ENCODE measurements at places on chromosomes 7 and 10.

- no peak for DNase-seq
These were observed 2.1 kb downstream of the CASP2 start for GRCh38 chr7:143290293-143290692.

- no peak for DNase-seq
These were observed 147.5 kb upstream of the RSU1 start for GRCh38 chr10:16964576-16965343.

- DNase-seq: no peak
These were observed 13.5 kb upstream of the FZD1 start for GRCh38 chr7:91250706-91251105.

DNA sequence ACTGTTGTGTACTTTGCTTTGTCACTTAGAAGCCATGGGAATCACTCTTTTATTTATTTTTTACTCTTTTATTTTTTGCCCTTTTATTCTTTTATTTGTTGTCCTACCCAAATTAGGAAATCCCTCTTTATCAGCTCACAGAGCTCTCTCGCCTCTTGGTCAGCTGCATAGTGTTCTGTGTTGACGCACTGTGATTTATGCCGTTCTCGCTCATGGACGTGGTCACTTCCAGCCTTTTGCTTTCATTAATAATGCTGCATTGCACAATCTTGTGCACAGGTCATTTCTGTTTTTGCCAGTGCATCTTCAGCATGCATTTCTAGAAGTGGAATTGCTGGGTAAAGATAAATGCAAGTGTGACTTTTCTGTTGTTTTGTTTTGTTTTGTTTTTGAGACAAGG lies 42.3 kb downstream of the FBH1 start:
- DNase-seq: no peak

DNA sequence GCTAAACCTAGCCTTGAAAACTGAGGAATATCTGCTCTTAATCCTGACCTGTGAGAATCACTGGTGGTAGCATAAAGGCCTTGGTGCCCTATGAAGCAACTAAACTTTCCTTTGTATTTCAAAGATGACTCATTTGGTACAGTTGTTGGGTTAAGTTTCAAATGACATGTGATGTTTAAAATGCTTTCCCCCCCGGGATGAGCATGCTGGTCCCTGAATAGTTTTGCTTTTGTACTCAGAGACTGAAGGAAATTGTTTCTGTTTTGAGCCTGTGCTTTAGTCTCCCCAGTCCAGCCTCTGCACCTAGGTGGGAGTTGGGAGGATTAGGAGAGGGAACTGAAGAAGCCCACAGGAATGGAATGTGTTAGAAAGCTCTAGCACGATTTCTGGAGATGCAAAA lies 258.9 kb upstream of the NPY start:
- no peak for DNase-seq

DNA sequence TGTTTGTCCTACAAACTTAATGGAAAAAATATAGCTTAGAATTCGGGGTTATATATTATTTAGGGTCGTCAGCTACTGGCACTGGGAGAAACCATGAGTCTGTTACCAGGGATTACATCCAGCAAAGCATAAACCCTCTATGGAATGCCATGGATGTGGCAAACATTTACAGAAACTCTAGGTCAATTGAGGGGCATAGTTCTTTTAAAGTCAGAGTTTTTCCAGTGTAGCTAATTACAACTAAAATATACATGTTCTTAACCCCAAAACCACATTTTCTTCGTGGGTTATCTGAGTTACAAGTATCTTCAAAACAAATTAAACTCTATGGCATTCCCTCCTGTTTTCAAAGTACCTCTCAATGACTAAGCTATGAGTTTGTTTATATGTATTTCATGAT lies 99.3 kb upstream of the THSD7A start:
- DNase-seq: no peak

- DNase-seq: no peak
These were observed 3.3 kb downstream of the PLXDC2 start for GRCh38 chr10:19819419-19820033.

GRCh38 chr7:102841290-102841689 lies 71.5 kb upstream of the LRRC17 start:
- DNase-seq: no peak

- DNase-seq: no peak
These were observed 45.4 kb upstream of the PRKCQ start for GRCh38 chr10:6625428-6625827.

- DNase-seq: no peak
These were observed 344.1 kb upstream of the PRKCQ start for GRCh38 chr10:6924166-6924565.

DNA sequence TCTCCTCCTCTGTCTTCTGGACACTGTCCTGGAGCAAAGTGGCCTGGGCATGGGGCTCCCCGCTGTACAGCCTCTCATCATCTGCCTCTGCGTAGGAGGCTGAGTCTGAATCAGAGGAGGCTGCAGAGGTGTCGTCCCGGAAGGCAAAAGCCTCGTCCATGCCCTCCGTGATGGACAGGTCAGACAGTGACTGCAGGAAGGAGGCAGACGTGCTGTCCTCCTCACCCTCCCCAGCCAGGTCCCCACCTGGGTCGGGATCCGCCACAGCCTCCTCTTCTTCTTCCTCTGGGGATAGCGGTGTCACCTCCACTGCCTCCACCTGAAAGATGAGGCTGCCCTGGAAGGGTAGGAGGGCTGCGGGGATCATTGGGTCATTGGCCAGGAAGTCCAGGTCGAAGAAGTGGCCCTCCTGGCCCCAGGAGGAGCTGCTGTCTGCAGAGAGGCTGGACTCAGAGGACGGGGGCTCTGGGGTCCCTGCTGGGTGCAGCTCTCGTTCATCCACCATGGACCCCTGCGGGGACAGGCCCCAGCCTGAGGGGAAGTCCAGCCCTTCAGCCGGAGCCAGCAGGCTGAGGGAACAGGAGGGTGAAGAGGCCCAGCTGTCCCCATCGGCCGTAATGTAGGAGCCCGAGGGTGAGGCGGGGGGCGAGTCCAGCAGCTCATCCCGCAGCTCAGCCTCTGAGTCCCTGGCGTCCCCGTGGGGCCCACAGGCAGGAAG lies 3.7 kb downstream of the NACAD start:
- no peak for DNase-seq

DNA sequence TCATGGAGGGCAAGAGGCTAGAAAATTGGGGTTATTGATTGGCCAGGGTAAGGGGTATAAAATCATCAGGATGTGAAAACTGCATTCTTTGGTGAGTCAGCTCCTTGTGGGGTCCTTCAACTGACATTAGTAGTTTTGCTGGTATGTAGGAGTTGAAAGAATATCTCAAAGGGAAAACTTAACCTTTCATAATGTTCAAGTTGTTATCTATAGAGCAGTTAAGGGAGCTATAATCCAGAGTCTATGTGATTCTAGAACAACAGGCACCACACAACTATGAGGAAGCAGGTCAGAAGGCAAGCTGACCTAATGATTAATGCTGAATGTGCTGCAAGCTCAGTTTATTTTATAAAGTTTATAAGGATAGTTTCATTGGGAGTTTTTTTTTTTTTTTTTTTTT lies 13.7 kb downstream of the PRPS1L1 start:
- no peak for DNase-seq

DNA sequence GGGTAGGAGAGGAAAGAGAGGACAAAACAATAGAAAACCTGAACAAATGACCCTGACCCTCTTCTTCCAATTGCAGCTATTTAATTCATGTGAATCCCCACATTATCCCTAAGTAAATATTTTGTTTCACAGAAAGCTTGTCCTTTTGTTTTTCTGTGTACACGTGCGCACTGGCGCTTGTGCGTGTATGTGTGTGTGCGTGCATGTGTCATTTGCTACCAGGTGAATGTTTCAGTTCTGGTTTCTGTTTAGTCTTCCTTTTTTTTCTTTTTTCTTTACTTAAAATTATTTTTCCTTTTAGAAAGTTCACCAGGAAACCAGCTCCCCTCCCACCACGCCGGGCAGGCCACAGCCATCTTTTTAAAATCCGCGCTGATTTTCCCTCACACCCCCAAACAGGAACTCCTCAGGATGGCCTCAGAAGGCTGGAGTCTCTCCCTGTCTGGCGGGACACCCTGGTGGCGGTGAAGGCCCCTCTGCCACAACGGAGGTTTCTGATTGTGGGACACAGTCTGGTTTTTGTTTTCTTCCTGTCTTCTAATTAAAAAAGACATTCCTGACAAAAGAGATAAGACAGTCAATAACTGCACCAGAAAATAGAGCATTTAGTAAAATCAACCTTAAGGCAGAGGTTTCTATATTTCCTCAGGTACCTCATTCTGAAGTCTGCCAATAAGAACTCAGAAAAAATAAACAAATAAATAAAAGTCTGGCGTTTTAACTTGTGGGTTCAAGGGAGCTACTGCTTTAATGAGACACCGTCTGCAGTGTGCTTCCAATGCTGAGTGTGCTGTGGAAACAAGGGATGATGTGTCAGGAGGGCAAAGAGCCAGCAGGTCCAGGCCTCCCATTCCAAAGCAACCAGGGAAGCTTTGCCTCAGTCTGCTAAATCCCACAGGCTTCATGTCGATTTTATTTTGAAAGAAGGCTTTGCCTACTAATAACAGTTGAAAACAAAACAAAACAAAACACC lies 17.4 kb downstream of the IRF5 start:
- DNase-seq: no peak

DNA sequence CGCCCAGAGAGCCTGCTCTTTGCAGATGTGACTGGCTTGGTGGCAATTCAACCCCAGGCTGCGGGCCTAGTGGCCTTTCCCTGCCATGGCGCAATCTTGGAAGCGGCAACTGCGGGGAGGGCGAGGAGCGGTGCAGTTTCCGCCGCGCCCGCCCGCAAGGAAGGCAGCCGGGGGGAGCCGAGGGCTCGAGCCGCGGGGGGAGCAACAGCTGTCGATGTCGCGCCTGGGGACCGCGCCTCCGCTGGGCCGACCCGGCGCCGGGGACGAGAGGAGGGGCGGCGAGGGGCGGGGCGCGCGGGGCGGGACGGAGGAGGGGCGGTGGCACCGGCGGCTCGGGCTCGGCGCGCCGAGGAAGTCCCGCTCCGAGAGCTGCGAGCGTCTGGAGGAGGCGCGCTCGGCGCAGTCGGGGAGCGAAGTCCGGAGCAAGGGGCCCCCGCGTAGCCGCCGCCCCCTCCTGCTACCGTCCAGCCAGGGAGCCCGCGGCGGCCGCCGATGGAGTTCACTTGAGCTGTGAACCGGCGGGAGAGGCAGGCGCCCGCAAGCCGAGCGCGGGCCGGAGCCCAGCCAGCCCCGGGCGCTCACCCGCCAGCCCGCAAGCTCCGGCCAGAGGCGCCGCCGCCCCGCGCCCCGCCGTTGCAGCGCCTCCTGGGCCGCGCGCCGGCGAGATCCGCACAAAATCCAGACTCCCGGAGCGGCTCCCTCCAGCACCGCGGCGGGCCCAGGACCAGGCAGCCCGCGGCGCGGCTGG lies 438.1 kb upstream of the GALNT17 start:
- peak; percentile 35 for DNase-seq

GRCh38 chr10:7412237-7412927 lies 1.5 kb upstream of the SFMBT2 start:
- DNase-seq: peak; percentile 39

DNA sequence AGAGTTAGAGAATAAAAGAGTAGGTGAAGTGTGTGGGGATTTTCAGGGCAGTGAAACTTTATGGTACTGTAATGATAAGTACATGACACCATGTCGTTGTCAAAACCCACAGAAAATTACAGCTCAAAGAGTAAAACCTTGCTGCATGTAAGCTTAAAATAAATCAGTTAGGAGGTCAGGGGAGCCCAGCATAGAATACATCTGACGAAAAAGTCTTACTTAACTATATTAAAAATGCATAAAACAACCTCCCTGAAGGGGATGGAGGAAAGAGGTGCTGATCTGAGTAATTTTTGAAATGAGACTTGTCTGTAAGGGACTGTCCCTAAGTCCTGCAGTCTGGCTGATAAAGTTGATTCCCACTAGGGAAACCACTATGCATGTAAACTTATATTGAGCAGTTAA lies 49.8 kb upstream of the AKR1E2 start:
- no peak for DNase-seq

DNA sequence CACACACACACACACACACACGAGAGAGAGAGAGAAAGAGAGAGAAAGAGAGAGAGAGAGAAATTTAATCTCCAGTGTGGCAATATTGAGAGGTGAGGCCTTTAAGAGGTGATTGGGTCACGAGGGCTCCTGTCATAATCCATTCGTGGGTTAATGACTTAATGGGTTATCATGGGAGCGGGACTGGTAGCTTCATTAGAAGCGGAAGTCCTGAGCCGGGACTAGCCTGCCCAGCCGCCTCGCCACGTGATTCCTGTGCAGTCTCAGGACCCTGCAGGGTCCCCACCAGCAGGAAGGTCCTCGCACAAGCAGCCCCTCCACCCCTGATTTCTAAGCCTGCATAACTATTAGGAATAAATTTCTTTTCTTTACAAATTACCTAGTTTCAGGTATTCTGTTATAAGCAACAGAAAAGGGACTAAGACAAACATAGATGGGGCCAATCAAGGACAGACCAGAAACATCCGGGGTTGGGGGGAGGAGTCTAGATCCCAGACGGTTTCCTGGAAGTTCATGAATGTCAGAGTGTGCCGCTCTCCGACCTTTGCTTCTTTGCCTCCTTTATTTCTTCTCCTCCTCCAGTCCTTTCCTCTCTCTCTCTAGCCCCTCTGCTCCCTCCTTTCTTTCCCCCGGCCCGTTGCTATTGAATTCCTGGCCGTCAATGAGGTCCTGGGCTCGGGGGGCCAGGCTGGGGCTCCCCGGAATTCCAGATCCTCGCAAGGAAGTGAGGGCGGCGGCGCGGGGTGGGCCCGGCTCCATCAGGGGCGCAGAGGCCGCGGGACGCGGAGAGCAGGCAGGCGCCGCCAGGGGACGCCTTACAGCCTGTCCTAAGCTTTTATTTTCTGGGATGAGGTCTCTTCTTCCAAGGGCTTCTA lies 146.8 kb downstream of the CYP26A1 start:
- DNase-seq: no peak

GRCh38 chr10:6244510-6244909 lies 41.8 kb downstream of the PFKFB3 start:
- DNase-seq: no peak

DNA sequence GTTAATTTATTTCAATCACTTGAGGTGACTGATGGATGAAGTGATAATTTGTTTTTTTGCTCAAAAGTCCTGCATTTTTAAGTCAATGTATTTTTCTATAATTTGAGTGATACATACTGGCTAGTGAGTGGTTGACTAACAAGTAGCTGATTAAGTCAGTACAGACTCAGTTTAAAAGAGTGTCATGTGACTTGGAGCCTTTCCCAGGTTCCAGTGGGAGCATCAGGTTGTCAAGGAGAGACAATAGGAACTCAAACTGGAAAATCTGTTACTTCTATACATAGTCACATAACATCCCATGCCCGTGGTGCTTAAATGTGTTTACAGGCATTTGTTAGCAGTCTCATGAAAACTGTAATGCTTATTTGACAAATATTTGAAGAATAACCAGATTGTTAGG lies 154.7 kb downstream of the ANK3 start:
- no peak for DNase-seq
